ENCODE measurements at places on chromosomes 5 and 9.
A peak's percentile ranks its signal among the peaks of the same experiment; 100 is the strongest.

GRCh38 chr9:124467410-124468060 lies 17.3 kb downstream of the ADGRD2 start:
- no peak for DNase-seq

- no peak for DNase-seq
Measured at GRCh38 chr5:143680672-143681259, 131.2 kb upstream of the HMHB1 start.

DNA sequence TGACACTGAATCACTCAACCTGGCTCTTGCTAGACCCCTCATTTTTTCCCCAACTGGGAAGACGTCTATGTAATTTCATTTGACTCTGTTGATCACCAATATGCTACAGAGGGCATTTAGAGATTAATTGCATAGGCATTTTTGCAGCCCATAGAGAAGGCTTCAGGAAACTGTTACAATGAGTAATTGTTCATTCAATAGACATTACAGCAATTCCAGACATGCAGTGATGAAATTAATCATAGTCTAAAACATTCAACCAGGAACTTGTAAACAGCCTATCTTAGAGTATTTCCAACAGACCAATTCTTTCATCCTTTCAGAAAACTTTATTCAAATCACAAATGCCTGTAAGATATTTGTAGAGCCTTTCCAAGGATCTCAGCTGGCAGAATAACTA lies 122.3 kb downstream of the MARCHF11 start:
- no peak for DNase-seq

DNA sequence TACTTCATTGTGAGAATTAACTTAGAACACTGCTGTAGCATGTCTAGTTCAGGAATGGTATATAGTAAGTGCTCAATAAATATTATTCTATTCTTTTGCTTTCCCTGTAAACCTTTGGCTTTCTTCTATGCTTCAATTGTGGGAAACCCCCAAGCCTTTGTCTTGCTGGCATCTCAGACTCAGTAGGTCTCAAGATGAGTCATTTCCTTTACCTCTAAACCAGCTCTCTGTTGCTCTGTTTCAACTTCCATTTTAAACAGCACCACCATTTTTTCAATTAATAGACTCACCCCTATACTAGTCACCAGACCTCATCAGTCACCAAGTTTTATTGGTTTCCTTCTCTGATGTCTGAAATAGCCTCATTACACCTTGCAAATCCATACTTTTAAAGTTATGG lies 43.5 kb downstream of the DMAC1 start:
- DNase-seq = no peak

- DNase-seq = no peak
Measured at GRCh38 chr9:89879701-89880100, 274.9 kb downstream of the GADD45G start.

GRCh38 chr5:102920762-102921161 lies 165.7 kb downstream of the PAM start:
- DNase-seq = no peak

DNA sequence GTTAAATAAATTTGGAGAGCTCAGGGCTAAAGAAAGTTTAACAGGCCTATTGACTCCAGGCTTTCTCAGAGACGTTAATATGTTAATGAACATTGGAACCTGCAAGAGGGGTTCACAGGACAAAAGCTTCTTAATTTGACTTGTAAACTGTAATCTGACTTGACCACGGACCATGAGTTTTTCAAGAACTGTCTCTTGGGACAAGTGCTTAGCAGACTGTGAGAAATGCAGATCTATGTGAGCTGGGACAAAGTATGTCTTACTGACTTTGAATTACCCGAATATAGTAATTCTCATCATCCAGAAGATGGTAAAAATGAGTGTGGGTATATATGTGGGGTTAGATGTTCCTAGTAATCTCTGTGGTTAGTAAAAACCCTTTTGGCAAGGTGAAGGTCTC lies 186.6 kb downstream of the ATP10B start:
- no peak for DNase-seq

GRCh38 chr9:128729302-128729701 lies 5.4 kb upstream of the ZDHHC12 start:
- DNase-seq = no peak

GRCh38 chr9:108779551-108780325 lies 76.0 kb downstream of the ACTL7B start:
- DNase-seq = no peak

GRCh38 chr9:73412874-73413273 lies 261.2 kb downstream of the ANXA1 start:
- DNase-seq = no peak

DNA sequence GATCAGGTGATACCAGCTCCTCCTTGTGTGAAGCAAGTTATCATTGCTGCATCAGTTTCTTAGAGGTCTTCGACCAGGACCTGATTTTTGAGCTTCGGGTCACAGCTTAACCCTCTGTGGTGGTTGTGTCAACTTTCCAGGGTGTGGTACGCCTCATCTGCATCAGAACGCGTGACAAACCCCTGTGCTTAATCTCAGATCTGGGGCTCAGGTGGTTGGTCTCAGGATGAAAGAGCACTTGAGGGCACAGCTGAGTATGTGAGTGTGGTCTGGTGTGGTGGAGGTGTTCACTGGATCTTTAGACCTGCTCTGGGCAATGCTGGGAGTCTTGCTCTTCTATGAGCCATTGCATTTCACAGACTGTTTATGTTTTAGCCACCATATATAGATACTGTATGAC lies 64.1 kb downstream of the OSTF1 start:
- peak; percentile 38 for DNase-seq

DNA sequence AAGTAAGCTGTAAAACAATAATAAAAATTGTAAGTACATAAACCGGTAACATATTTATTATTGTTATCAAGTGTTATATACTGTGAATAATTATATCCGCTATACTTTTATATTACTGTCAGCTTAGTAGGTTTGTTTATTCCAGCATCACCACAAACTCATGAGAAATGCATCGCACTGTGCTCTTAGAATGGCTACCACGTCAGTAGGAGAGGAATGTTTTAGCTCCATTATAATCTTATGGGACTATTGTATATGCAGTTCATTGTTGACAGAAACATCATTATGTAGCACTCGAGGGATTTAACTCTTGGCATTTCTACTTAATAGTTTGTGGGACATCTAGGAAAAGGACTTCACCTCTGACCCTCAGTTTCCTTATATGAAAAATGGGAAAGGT lies 16.4 kb downstream of the SLC12A2 start:
- no peak for DNase-seq

- DNase-seq = no peak
Measured at GRCh38 chr5:7714119-7714518, 136.8 kb downstream of the CFAP90 start.

GRCh38 chr9:83655433-83655832 lies 32.5 kb downstream of the IDNK start:
- DNase-seq = no peak

GRCh38 chr5:167638816-167639215 lies 652.6 kb upstream of the WWC1 start:
- no peak for DNase-seq

- no peak for DNase-seq
Measured at GRCh38 chr9:137320555-137321384, 18.7 kb upstream of the NRARP start.

DNA sequence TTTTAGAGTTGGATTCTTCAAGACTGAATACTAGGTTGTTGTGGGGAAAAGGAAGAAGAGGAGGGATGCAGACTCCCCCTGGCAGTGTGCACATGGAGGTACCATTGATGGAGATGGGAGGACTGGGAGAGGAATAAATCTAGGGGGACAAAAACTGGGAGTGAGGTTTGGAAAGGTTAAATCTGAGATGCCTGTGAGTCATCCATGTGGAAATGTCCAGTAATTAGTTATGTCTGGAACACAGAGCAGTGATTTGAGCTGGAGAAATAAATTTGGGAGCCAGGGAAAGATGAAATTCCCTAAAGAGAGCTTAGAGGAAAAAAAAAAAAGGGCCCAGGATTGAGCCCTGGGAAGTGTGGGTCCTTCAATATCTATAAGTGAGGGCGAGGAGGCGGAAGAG lies 8.0 kb upstream of the CCIN start:
- DNase-seq = no peak

- no peak for DNase-seq
Measured at GRCh38 chr9:36803961-36804360, 230.1 kb downstream of the PAX5 start.

- DNase-seq = no peak
Measured at GRCh38 chr9:36894695-36895310, 139.3 kb downstream of the PAX5 start.

DNA sequence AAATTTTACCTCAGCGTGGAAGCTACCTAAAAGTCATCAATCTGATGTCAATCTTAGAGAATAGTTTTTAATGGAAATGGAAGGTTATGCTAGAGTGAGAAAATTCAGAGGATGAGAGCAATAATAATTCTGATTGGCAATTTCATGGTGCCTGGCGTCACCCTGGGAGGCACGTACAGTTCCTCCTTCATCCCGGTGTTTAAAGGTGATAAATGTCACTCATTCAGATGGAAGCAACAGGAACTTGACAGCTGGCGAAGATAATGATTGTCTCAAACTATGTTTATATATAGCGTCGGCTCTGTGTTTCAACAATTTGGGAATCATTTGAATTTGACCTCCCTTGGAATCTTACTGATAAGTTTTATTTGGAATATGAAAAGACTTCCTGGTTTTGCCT lies 108.4 kb downstream of the MED10 start:
- no peak for DNase-seq

GRCh38 chr9:112043423-112043822 lies 131.7 kb downstream of the SUSD1 start:
- DNase-seq = no peak

- no peak for DNase-seq
Measured at GRCh38 chr5:60700416-60700757, 421 bp upstream of the DEPDC1B start.

All from activated CD8-positive, alpha-beta memory T cell treated with anti-CD3 and anti-CD28 coated beads for 48 hours (primary cell).